ENCODE measurements at places on chromosomes 12 and 14.

- DNase-seq = no peak
These were observed 3.1 kb downstream of the HDAC7 start for GRCh38 chr12:47816403-47817271.

DNA sequence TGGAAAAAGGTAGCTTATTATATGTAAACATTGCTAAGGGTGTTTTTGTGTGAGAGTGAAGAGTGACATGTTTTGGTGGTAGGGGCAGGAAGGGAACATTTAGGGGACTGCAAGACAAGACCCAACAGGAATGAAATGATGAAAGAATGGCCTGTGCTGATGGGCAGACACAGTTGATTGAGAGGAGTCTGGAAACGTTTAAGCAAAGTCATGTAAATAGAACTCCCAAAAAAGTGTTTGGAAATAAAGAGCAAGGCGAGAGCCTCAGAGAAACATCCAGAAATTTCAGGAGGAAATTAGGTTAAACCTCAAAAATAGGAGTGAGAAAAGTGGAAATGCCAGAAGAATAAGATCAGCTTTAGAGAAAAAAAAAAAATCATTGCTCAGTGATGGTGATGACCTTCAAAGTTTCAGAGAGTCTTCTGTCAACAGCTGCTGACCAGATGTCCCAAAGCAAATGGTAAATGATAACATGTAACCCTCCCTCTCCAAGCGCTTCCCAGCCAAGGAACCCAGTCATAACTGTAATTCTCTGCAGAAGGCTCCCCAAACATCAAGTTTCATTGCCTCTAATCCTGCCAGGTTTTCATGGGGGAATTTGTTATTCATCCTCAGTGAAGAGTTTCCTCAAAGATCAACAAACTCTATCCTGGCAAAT is 223.2 kb upstream of the FAR2 start:
- DNase-seq = peak; percentile 93

GRCh38 chr12:73892201-73892600 is 645.4 kb upstream of the ATXN7L3B start:
- no peak for DNase-seq

DNA sequence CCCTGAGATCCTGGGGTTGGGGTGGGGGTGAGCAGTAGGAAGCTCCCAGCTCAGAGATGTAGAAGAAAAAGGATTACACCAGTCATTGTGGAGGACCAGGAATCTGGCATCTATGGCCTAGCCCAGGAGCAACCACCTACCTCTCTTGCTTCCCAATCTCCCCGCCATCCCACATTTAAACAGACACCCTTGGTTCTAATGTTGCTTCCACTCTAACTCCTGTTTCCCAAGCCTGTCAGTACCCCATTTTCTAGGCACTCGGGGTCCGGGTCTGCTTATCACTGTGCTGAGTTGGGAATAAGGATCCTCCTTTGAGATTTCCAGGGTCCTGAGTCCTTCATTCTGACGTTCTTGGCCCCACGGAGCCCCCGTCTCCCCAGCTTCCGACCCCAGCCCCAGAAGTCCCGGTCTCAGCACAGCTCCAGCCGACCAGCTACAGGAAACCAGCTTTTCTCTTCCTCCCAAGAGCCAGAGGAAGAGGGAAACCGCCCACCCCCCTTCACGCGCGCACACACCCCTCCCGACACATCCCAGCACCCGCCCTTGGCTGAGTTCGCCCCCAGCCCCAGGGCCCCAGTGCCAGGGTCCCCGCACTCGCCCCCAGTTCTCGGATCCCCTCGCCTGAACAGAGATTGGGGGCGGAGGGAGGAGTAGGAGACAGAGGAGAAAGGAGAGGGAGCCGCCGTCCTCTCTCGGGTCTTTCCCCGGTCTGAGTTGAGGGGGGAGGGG is 1.2 kb downstream of the ITGA5 start:
- DNase-seq = no peak

DNA sequence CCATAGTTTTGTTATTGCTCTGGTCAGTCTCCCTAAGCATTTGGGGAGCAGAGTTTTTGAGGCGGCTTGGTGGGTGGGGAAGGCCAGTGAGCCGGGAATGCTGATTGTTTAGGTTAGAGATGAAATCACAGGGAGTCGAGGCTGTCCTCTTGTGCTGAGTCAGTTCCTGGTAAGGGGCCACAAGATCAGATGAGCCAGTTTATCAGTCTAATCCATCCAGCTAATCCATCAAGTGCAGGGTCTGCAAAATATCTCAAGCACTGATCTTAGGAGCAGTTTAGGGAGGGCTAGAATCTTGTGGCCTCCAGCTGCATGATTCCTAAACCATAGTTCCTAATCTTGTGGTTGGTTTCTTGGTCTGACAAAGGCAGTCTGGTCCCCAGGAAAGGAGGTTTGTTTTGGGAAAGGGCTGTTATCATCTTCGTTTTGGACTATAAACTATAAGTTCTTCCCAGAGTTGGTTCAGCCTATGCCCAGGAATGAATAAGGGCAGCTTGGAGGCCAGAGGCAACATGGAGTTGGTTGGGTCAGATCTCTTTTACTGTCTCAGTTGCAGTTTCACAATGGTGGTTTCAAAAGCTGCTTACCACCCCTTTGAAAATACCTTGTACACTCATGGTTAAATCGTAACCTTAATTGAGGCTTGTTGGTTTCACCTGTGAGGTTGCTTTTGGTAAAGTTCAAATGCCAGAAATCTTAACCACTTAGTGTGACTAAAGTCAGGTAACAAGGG is 33.6 kb upstream of the HIGD1C start:
- no peak for DNase-seq

- no peak for DNase-seq
These were observed 27.5 kb downstream of the TESPA1 start for GRCh38 chr12:54956818-54957641.

- no peak for DNase-seq
These were observed 64.4 kb upstream of the RTL1 start for GRCh38 chr14:100967930-100968329.

DNA sequence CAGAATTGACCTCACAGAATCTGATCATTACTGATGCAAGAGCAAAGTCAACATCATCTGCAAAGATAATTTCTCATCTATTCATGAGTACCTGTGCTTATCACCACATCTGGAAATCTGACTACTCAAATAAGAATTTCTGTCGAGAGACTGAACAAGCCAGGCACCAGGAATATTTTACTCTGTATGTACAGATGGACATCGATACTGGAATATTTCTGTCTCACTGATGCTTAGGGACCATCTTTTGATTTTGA is 105.2 kb downstream of the BICD1 start:
- DNase-seq = no peak

- DNase-seq = no peak
These were observed 25.1 kb downstream of the CDKL1 start for GRCh38 chr14:50371546-50371945.

- peak; percentile 81 for DNase-seq
These were observed 9.9 kb downstream of the TBK1 start for GRCh38 chr12:64461634-64462414.

GRCh38 chr14:104749111-104749649 is 3.8 kb upstream of the SIVA1 start:
- peak; percentile 13 for DNase-seq

DNA sequence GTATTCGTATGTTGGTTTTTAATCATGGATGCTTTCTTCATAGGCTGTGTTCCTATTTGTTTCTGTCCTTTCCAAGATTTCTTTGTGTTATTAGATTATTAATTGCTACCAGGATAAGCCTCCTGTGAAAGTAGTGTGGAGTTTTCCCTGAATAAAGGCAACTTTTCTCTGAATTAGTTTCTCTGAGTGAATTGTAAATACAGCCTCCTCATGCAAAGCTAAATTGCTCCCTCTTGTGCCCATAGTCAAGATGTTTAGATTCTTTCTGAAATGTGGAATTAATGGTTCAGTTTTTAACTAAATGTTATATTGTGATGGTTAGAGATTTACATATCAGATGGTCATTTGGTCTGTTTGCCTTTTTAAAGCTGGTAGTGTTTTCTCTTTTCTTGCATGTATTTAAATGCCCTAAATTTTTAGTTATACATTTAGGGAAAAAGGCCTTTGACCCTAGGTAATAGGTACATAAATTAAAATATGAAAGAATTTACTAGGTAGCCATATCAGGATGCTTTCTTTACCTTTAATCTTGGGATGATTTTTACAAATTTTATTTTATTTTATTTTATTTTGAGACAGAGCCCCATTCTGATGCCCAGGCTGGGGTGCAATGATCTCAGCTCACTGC is 8.9 kb downstream of the APAF1 start:
- DNase-seq = peak; percentile 34

DNA sequence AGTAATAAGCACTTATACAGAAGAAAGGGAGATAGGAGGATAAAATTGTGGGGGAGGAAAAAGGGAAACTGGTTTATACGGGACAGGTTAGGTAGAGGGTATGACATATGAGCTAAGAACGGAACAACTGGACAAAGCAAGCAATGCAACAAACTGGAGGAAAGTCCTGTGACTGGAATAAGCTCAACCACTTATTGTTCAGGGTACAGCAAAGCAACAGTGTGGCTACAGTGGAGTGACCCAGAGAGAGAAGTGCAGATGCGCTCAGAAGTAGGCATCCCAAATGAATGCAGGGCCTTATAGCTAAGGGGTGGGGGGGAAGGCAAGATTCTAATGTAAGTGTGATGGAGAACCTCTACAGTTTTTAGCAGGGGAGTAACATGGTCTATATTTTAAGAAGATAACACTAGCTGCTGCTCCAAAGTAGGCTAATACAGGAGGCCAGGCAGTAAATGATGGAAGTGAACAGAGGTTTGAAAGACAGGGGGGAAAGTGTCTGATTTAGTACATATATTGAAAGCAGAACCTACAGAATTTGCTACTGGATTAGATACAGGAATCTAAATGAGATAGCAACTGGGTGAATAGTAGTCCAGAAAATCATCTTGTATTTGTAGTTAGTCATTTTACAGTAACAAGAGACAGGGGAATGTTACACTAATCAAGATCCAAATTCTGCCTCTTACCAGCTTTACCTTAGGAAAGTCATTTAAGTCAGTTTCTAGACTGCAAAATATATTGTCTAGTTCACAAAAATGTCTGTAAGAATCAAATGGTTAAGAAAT is 3.3 kb downstream of the UBE2N start:
- DNase-seq = no peak

GRCh38 chr12:29722164-29722563 is 61.6 kb downstream of the TMTC1 start:
- DNase-seq = no peak

DNA sequence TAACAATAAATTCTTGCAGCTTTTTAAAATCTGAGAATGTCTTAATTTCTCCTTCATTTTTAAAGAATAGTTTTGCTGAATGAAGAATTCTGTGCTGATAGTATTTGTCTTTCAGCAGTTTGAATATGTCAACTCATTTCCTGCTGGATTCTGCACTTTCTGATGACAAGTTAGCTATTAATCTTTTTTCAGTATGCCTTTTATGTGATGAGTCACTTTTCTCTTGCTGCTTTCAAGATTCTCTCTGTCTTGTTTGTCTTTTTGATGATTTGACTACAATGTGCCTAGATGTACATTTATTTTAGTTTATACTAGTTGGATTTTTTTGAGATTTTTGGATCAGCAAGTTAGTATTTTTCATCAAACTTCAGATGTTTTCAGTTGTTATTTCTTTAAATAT is 87.9 kb upstream of the AVPR1A start:
- DNase-seq = no peak

DNA sequence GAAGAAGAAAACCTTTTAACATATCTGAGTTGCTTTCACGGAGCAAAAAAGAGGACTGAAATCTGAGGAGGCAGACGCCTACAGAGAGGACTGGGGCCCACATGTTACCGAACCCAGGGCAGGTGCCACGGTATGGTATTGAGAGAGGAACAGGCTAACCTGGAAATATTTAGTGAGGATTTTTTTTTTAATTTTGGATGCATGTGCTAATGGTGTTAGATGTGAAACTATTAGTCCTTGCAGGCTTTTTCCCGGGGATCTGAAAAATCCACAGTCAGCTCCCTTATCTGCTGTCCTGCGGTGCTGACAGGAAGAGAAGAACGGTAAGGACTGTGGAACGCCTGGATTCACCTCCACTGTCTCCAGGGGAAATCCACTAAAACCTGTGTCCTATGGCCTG is 819.7 kb downstream of the TMEM121 start:
- no peak for DNase-seq

GRCh38 chr14:77000340-77001270 is 27.9 kb downstream of the IRF2BPL start:
- no peak for DNase-seq

- no peak for DNase-seq
These were observed 78.0 kb downstream of the PLEKHG3 start for GRCh38 chr14:64782196-64782595.

GRCh38 chr12:107486140-107486892 is 199.3 kb upstream of the PWP1 start:
- no peak for DNase-seq

DNA sequence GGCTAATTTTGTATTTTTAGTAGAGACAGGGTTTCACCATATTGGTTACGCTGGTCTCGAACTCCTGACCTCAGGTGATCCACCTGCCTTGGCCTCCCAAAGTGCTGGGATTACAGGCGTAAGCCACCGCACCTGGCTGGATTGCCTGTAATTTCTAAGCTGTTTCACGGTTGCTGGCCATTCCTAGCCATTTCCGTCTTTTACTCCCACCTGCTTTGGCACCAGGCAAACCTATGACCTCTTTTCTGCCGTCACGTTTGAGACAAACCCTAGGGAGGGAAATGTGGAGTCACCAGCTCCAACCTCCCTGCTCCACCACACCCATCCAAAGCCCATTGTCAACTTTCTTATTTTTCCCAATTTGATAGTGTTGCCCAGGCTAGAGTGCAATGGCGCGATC is 1.2 kb downstream of the GPR132 start:
- no peak for DNase-seq

GRCh38 chr12:7221486-7221885 is 32.0 kb downstream of the PEX5 start:
- no peak for DNase-seq

DNA sequence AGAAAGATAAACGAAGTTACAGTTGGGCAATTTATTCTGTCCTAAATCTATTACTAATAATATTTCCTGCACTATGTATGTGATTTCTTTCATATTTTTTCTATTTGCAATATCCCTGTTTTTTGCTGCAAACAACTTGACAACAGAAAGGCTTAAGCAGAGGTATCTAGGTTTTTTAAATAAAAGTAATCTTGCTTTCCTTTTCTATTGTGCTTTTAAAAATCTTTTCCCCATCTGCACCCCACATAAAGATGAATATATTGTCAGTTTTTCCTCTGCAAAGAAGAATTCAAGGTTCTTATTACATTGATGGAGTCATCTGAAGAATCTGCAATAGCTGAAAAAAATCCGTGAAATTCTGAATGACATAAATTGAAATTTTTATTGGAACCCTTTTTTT is 502 bp upstream of the RALGAPA1 start:
- no peak for DNase-seq

DNA sequence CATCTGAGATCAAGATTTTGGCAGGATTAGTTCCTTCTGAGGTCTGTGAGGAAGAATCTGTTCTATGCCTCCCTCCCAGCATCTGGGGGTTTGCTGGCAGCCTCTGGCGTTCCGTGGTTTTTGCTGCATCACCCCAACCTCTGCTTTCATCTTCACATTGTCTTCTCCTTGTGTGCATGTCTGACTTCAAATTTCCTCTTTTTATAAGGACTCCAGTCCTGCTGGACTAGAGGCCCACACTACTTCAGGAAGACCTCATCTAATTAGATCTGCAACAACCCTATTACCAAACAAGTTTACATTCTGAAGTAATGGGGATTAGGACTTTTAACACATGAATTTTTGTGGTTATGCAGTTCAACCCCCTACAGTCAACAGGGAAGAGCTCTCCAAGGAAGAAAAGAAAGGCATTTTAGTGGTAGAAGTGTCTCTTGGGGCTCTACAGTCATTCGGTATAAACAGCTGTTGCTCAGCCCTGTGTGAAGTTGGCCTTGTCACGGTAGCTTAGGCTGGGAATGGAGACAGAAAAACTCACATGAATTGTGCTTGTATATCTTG is 89.7 kb downstream of the CAND1 start:
- DNase-seq = peak; percentile 95

GRCh38 chr14:66421990-66422946 is 63.9 kb upstream of the CCDC196 start:
- no peak for DNase-seq
